ENCODE measurements at places on chromosomes 3 and 15.

GRCh38 chr3:13009946-13010315 lies 63.3 kb downstream of the IQSEC1 start:
- DNase-seq, result no peak

DNA sequence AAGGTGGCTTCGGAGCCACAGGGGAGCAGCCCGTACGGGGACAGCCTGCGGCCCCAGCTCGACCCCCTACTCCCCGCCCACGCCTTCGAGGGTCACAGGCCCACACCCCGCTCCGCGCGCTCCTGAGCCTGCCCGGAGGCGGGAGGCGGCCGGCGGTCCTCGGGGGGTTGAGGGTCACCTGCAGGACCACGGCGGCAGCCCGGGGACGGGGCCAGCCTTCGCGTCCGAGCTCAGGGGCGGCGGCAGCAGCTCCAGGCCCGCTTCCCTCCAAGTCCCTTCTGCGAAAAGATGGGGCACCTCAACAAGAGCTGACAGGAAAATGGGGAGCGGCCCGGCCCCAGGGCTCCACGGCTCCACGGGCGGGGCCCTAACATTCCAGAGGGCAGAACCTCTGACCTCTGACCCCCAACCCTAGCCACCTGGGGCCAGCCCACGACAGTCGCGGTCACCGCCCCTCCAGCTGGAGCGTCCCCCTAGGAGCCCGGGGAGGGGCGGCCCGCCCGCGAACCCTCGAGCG lies 428 bp downstream of the LYSMD4 start:
- no peak for DNase-seq

DNA sequence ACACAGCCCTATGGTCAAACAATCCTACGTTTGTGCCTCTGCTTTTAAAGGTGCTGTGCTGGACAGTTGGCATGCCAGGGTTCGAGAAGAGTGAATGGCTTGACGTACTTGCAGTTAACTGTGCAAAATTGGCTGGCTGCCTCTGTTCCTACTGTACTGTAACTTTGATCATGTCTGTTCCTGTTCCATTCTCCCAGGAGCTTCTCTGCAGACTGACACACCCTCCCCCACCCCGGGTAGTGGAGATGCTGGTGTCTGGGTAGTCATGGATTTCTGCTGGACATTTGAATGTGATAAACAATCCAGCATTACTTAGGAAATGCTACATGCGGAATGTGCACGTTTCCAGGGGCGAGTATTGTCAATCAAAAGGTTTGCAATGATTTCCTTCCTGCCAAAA lies 6.5 kb upstream of the VILL start:
- no peak for DNase-seq

GRCh38 chr15:85534031-85534430 lies 153.6 kb downstream of the AKAP13 start:
- peak; percentile 49 for DNase-seq

GRCh38 chr15:31257286-31257685 lies 69.3 kb upstream of the KLF13 start:
- no peak for DNase-seq

DNA sequence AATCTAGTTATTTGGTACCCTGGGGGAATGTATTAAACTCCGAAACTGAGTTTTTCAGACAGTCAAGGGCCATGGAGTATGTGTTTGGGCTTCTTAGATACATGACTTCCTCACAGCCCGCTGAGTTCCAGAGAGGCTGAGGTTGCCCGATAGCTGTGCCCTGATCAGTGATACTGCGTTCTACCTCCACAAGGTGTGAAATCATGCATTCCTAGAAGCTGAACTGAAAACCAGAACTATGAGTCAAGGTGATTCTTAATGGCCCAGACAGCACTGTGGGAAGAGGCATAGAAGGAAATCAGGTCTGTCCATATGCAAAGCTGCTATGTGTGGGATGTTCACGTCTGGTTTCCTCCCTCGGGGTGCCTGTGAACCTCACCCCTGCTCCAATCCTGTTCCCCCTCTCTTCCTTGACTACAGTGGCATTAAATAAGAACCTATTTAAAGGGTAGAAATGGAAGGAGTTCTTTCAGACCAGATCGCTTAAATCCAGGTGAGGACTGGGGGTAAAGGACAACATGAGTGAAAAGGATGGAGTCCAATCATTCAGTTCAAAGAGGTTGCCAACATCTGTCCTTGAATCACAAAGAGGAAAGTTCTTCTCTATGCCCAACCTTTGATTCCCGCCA lies 74.3 kb downstream of the MYO1E start:
- no peak for DNase-seq

DNA sequence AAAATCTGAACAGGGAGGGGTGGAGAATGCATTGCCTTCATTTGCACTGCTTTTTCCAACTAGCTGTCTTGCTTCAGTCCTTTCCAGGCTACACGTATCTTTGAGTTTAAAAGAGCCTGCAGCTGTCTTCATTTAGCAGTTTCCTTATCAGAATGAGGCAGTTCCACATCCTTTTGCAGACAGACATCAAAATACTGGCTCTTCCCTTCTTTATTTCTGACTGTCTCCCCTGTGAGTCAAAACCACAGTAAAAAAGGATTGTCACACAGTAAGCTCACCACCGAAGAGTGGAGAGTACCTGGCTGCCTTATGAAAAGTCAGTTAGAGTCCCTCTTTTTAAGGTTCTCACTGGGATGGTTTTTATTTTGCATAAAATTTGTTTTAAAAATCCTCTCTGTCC lies 205.5 kb upstream of the CD96 start:
- DNase-seq, result peak; percentile 8

DNA sequence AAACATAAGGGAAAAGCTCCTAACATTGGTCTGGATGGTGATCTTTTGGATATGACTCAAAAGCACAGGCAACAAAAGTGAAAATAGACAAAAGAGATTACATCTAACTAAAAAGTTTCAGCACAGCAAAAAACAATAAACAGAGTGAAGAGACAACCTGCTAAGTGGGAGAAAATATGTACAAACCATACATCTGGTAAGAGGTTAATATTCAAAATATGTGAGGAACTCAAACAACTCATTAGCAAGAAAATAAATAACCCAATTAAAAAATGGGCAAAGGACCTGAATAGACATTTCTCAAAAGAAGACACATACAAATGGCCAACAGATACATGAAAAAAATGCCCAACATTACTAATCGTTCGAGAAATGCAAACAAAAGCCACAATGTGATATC lies 19.0 kb upstream of the NR1I2 start:
- DNase-seq, result no peak

DNA sequence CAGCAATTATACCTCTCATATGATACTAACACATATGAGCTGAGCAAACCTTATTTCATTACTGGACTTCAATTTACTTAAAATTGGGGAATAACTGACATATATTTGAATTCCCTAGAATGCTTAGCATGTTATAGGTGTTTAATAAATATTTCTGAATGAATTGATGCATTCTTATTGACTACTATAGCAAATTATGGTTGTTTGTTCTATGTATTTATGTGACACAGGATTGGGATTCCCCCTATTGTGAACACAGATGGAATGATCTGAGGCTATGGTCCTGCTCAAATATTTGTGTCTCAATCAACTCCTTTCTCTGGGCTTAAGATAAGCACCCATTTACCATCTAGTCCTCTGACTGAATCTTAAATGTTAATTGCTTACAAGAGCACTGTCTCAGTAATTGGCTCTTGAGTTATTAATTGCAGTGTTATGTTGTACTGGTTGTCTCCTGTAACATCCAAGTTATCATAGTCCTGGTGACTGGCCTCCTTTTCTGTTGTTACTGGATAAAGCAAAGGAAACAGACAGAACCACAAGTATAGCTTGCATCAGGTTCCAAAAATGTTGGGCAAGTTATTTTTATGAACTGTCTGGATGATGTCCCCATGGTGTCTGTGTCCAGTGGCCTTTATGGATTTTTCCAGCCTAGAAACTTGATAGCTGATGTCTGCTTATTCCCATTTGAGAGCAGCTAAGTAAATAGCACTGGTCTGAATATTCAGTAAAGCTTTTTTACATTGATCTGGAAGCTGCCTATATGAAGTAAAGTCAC lies 2.3 kb upstream of the UACA start:
- DNase-seq, result no peak

DNA sequence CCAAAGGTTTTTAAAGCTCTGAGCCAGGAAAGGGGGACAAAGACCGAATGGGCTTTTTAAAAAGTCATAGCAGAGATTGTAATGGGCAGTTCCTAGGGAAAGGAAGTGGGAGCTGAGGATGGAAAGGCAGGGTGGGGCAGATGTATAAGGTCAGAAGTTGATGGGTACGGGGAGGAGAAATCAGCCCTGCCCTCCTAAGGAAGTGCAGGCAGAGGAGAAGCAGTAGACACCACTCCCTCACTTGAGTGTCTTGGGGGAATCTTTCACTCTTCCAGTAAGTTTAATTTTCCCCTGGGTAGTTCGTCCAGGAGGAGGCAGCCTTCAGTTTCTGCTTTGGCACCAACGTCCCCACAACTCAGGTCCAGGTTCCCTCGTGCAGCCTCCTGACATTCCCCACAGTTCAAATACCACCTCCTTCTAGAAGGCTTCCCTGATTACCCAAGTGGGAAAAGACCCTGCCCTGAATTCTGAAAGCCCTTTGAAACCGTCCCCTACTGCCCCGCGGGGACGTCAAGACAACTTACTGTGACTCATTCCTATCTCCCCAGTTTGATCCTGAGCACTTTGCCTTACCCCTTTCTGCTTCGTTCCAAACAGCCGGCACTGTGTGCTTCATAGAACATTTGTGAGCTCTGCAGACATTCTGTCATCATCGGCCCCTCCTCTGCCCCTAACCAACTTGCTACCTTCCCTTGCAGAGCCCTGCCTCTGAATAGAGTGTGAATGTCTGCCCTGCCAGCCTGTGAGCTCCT lies 14.3 kb upstream of the SRP14 start:
- no peak for DNase-seq
